ENCODE measurements at places on chromosomes 4 and X. TPM values are rescaled to one million over a fixed set of nuclear protein-coding genes. Genes with fewer than 3 reads are reported as not detected.

Gene FAM236A
- polyA plus RNA-seq = not detected

DNA sequence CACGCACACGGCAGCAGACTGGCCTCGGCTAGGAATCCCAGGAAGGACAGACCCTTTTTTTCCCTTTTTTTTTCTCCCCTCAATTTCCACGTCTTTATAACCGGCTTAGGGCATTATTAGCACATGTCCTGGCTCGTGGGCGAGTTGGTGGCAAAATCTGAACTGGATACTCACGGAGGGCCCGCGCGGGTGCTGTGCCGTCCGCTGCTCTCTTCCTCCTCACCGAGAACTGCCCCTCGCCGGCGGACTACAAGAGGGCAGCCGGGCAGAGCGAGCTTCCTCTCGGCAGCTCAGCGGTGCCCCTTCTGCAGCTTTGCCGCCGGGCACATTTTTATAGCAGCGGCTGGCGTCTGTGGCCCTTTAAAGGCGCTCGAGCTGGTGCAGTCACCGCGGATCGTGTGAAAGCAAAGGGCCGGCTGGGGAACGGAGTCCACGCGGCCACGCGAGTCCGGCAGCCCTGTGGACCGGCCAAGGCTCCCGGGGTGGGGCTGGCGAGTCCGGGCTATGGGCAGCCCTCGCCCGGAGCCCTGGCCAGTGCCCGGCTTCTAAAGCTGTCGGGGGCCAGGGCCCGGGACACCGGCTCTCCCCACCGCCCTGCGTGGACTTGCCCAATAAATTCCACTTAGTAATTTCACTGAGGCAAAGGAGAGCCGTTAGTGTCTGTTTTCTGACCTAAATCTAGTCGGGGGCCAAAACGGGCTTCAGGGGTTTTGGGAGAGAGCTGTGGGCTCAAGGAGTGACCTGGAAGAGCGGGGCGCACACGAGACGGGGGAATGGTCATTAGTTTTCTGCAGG, 1.3 kb upstream of the CITED1 start:
- DNase-seq = no peak

Gene MAGEA1
- not detected for polyA plus RNA-seq

DNA sequence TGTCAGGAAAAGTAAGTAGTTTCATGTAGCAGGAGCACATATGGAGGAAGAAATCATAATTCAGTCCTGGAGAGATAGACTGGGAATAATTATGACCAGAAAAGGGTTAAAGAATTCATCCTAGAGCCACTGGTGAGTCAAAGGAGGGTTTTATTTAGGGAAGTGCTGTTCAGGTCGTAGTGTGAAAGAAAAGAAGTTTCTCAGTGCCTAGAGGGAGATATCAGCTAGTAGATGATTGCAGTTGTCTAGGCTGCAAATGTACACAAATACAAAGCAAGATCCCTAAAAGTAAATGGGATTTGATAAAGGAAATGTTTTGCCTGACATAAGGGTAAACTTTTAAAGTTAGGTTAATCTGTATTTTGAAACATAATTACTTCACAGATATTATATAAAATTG, 403.2 kb downstream of the ACTRT1 start:
- no peak for DNase-seq

Gene GAB3
- polyA plus RNA-seq = 0.82 TPM

GRCh38 chrX:149987613-149988012, 49.3 kb upstream of the EOLA2 start:
- no peak for DNase-seq

- no peak for DNase-seq
Measured at GRCh38 chrX:43813898-43814297, 68.4 kb downstream of the MAOB start.

Gene PAGE5
- polyA plus RNA-seq = not detected

DNA sequence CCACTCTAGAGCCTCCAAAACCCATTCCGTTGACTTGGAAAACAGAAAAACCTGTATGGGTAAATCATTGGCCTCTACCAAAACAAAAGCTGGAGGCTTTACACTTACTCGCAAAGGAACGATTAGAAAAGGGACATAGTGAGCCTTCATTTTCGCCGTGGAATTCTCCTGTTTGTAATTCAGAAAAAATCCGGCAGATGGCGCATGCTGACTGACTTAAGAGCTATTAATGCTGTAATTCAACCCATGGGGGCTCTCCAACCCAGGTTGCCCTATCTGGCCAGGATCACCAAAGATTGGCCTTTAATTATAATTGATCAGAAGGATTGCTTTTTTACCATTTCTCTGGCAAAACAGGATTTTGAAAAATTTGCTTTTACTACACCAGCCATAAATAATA, 60.8 kb downstream of the ZNF732 start:
- DNase-seq = no peak

DNA sequence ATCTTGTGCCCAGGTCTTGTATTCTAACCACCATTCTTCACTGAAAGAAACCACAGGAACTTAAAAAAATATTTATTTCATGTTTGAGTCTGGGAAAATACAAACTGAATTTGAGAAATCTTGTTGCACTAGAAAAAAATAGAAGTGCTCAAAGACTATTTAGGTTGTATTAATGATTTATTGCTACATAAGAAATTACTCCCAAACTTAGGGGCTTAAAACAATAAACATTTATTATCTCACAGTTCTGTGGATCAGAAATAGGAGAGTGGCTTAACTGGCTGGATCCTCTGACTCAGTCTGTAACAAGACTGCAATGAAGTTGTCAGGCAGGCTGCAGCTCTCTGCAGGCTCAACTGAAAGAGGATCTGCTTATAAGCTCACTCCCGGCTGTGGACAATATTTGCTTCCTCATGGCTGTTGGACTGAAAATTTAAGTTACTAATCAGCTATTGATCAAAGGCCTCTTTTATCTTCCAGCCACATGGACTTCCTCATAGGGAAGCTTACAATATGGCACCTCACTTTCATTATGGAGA, 295.4 kb upstream of the FAM241A start:
- peak; percentile 3 for DNase-seq

Gene KIAA1210
- polyA plus RNA-seq = not detected

Gene FAM236C
- polyA plus RNA-seq = not detected

- peak; percentile 45 for DNase-seq
Measured at GRCh38 chr4:121155893-121156292, 8.2 kb downstream of the TNIP3 start.

DNA sequence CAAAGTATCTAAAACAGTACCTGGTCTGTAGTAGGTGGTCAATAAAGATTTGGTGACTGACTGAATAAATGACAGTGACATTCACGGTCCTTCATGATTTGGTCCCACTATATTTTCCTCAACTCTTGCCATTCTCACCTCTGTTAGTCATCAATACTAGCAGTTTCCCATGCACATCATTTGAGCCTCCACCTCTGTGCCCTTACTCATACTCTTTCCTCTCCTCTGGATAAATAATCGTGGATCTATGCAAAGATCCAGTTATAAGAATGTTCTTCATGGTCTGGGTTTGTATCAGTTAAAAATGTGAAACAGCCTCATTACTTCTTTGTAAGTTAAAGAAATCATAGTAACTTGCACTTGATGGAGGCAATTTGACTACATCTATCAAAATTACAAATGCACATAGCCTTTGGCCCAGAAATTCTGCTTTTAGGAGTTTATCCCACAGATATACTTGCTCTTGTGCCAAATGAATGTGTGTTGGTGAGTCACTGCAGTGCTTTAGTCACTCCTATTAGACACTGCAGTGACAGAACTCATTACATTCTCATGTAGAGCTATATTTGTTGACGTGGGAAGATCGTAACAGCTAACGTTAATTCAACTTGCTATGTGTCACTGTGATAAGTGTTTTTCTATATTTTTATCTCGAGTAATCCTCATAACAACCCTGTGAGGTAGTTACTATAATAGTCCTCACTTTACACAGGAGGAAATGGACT, 121.9 kb upstream of the SMIM10 start:
- DNase-seq = peak; percentile 48

DNA sequence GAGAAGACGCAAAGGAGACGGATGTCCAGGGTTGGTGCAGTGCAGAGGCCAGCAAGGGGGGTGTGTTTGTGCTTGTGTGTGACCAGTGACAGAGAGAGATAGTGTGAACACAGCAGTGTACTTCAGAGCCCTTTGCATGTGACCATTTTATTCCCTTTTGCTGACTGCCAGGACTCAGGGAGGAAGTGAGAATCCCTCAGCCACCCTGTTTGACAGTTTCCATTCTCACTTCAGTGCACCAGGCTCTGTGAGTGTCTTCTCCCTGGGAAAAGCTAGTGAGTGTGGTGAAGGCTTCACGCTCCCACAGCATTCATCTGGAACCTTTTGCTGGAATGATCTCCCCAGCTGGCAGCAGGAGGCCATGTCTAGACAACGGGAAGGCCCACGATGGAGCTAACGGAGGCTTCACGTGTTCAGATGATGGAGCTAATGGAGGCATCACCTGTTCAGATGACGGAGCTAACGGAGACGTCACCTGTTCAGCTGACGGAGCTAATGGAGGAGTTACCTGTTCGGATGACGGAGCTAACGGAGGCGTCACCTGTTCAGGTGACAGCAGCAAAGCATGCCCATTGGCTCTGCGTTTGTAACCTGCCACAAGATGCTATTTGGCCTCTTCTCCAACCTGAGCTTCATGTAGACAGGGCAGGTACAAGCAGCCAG, 195.4 kb downstream of the AFAP1 start:
- DNase-seq = no peak

GRCh38 chrX:133908223-133908955, 77.0 kb downstream of the GPC3 start:
- no peak for DNase-seq

Gene PAGE4
- not detected for polyA plus RNA-seq

DNA sequence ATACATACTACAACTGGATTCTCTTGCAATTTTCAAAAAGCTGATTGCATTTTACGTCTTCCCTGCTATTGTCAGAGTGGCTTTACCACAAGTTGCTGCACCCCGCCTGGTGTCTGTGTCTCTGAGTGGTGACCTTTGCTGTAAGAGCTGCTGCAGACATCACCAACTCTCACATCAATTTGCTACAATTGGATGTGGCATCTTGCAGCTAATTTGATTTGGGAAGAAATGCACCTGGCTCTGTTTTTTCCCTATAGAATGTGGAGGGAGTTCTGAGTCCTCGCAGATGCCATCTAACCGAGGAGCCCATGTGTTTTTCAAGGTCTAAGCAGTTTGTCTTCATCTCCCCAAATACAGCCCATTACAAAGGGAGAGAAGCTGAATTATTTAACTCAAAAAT, 73.8 kb upstream of the PHOX2B start:
- no peak for DNase-seq

- no peak for DNase-seq
Measured at GRCh38 chr4:27152703-27153102, 292.1 kb downstream of the STIM2 start.

Data from BJ (cell line).